ENCODE measurements at places on chromosomes 6 and 20.

DNA sequence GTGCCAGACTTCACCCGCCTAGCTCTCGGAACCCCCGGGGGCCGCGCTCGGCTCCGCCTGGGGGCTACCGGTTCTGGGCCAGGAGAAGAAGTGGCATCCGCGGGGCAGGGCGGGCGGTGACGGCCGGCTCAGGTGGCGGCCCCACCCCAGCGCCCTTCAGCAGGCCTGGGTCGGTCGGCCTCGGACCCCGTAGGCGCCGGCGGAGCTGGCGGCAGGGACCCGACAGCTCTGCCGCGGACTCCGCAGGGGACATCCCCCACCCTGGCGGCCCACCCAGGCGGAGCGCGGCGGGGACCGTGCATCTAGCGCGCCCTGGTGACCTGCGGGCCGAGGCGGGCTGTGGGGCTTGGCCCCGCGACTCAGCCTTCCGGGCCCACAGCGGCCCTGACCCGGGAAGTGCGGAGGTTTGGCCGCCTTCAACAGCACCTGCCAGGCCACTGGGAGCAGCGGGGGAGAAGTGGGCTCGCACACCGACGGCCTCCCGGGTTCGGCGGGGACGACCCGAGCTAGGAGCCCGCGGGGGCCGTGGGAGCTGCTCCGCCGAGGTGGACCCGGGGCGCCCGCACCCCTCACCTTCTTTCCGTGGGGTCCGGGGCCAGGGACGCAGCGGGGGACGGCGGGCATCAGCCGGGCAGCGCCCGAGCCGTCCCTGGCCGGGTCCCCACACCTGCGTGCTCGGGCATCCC lies 87.1 kb downstream of the TMEM242 start:
- DNase-seq: no peak

DNA sequence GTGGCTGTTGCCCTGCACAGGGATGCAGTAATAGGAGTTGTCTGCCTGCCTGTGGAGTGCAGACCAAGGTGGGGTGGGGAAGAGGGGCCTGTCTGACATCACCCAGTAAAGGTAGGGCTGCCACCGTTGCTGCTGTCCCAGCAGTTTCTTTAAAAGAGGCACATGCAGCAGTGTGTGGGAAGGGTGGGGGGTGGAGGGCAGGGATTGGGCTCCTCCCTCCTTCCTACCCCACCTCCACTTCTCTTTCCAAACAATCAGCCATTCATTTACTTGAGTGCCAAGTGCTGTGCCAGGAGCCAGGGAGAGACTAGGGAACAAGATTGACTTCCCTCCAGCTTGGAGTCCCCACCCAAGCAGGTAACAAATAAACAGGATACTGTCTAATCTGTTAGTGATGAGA lies 66.8 kb upstream of the MYL9 start:
- no peak for DNase-seq

- DNase-seq: no peak
Observed at GRCh38 chr6:47741807-47742206, 40.0 kb upstream of the OPN5 start.

DNA sequence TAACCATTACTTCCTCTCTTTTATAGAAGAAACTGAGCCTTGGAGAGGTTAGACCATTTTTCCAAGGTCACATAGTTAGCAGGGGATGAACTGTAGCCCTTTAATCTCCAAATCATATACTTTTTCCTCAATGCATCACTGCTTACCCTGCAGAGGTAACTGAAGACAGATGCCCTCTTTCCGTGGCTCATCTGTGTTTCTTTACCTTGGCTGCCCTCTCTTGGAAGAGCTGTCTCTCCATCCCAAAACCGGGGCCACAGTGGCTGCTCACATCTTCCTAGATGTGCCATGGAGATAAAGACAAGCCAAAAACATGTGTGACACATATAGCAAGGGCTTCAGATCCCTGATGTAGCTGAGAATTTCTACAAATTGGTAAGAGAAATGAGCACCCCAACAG lies 581 bp upstream of the ALDH8A1 start:
- DNase-seq: no peak

- no peak for DNase-seq
Observed at GRCh38 chr6:31977816-31978431, 3.9 kb upstream of the C4A start.

- no peak for DNase-seq
Observed at GRCh38 chr6:157120534-157121232, 202.6 kb downstream of the TMEM242 start.
